ENCODE measurements at places on chromosomes 12 and 14. TPM values are rescaled to one million over a fixed set of nuclear protein-coding genes. Genes with fewer than 3 reads are reported as not detected.

The COX8C gene
- not detected for total RNA-seq

The P2RX7 gene
- total RNA-seq: 3.6 TPM

The GRIP1 gene
- not detected for total RNA-seq

The TAS2R8 gene
- not detected for total RNA-seq

The PLD4 gene
- not detected for total RNA-seq

The IFNG-AS1 gene
- total RNA-seq: not detected

The JPH4 gene
- not detected for total RNA-seq

The KIAA0586 gene
- 28.6 TPM for total RNA-seq

The TWF1 gene
- 106 TPM for total RNA-seq

The TAS2R9 gene
- total RNA-seq: not detected

The MUCL1 gene
- total RNA-seq: not detected

The SLC25A47 gene
- not detected for total RNA-seq

The SLC6A12 gene
- not detected for total RNA-seq

The HHIPL1 gene
- total RNA-seq: 4.7 TPM

The AQP6 gene
- not detected for total RNA-seq

The TAS2R30 gene
- 0.20 TPM for total RNA-seq

The CGRRF1 gene
- 11.0 TPM for total RNA-seq

The FOXG1 gene
- total RNA-seq: not detected

The LIN7A gene
- 0.07 TPM for total RNA-seq

The NAB2 gene
- total RNA-seq: 16.1 TPM

The RNFT2 gene
- 2.3 TPM for total RNA-seq

The GABARAPL1 gene
- 29.2 TPM for total RNA-seq

The BICDL1 gene
- 0.27 TPM for total RNA-seq

The PTPN21 gene
- total RNA-seq: 4.9 TPM

The INHBC gene
- not detected for total RNA-seq

The C12orf50 gene
- total RNA-seq: not detected

The CMTM5 gene
- total RNA-seq: not detected

The SOX5 gene
- 0.10 TPM for total RNA-seq

The SLC38A2 gene
- 202 TPM for total RNA-seq

The CPNE8 gene
- 16.4 TPM for total RNA-seq

The B4GALNT1 gene
- not detected for total RNA-seq

The OR4L1 gene
- not detected for total RNA-seq

The SOCS2 gene
- 150 TPM for total RNA-seq

The DPF3 gene
- total RNA-seq: 7.6 TPM

The RIMBP2 gene
- not detected for total RNA-seq

The ATL1 gene
- 5.1 TPM for total RNA-seq

The PTCSC3 gene
- total RNA-seq: not detected

The FAM181A gene
- not detected for total RNA-seq

The TAS2R10 gene
- total RNA-seq: 0.13 TPM

The PTGDR gene
- not detected for total RNA-seq

Measured in mammary microvascular endothelial cell (primary cell).